ENCODE measurements at places on chromosomes 12 and 14.

DNA sequence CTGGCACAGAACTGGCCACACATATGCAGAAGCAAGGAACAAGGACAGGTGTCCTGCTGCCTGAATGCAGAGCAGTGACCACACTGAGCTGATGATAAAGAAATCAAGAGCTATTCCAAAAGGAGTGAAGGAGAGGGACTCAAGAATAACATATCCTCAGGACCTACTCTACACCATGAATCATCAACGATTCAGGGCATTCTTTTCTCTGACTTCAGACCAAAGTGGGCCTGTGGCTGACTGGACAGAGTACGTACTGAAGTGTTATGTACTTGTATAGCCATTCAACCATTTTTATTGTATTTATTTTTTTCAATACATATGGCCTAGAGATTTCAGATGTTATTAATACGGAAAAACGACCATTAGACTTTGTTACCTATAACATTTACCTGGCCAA lies 177.5 kb upstream of the TMTC1 start:
- no peak for DNase-seq

DNA sequence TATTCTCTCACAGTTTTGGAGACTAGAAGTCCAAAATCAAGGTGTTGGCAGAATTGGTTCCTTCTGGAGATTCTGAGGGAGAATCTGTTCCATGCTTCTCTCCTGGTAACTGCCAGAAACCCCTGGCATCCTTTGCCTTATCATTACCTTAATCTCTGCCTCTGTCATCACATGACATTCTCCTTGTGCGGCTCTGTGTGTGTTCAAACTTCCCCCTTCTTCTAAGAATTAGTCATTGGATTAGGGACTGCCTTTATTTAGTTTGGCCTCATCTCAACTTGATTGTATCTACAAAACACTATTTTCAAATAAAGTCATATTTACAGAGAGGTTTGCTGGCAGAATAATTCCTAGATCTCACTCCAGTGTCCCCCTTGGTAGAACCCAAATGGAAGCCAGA lies 68.9 kb downstream of the ZNF641 start:
- DNase-seq: no peak

GRCh38 chr14:97539884-97540283 lies 742.7 kb downstream of the VRK1 start:
- no peak for DNase-seq

- DNase-seq: no peak
These were observed 754.5 kb downstream of the C12orf50 start for GRCh38 chr12:87274594-87275245.

DNA sequence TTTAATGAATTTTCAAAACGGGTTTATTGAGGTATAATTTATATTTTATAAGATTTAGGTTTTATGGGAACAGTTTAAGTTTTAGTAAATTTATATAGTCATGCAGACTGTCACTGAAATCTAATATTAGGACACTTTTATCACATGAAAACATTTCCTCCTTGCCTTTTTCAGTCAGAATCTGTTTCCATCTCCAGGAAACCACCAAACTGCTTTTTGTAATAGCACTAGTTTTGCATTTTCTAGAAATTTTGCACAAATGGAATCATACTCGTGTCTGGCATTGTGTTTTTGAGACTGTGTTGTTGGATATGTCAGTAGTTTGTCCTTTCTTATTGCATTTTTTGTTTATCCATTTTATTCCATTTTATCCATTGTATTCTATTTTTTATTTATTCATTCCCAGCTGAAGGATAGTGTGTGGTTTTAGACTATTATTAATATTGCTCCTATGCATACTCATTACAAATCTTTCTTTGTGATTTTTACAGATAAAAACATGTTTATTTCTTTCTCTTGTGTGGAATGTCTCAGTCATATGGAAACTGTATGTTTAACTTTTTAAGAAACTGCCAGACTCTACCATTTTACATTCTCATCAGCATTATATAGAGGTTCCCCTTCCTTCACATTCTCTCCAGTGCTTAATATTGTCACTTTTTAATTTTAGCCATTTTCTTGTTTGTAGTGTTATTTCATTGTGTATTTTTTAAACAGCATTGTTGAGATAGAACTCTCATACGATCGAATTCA lies 26.5 kb downstream of the PALS1 start:
- DNase-seq: no peak

GRCh38 chr12:32451816-32452215 lies 52.5 kb downstream of the FGD4 start:
- DNase-seq: no peak

DNA sequence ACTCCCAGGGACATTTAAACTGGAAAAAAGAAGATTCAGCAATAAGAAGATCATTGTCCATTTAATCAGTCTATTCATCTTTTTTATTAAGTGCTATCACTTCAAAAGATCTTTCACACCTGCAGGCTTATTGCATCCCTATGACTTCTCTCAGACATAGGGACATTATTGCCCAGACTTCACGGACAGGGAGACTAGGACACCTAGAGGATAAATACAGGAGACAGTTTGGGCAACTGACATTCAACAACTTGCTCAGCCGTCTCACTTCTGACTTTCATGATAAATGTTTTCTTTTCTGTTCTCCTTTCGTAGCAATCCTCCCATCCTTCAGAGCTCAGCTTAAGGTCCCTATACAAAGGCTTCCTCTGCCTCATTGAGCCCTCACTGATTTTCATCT lies 84.3 kb downstream of the TMEM30B start:
- DNase-seq: no peak

GRCh38 chr14:67557118-67557517 lies 24.0 kb downstream of the PLEKHH1 start:
- no peak for DNase-seq

Data from stimulated activated CD4-positive, alpha-beta T cell treated with anti-CD3 and anti-CD28 coated beads, Interleukin-4, amount 100 ng/mL, for 1 hour (primary cell).